Stimulated activated naive CD4-positive, alpha-beta T cell (primary cell): ENCODE measurements at places on chromosomes 4 and X.

GRCh38 chr4:113635739-113636437 lies 125.7 kb downstream of the CAMK2D start:
- no peak for DNase-seq

DNA sequence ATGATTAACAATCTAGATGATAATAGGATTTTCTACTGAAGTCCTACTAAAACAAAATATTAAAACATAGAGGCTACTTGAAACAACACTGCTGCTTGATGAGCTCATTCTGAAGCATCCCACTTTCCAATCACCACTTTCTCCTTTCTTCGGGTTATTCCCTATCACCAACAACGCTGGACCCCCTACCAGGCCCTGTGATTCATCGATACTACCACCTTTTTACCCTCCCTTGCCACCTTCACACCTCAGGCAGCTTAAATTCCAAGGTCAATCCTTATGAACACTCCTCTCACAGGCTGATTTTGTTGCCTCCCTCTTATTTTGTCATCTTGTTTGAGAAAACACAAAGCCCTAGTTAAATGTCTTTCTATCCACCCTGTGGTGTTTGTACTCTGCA lies 102.6 kb downstream of the IQCM start:
- DNase-seq = no peak

DNA sequence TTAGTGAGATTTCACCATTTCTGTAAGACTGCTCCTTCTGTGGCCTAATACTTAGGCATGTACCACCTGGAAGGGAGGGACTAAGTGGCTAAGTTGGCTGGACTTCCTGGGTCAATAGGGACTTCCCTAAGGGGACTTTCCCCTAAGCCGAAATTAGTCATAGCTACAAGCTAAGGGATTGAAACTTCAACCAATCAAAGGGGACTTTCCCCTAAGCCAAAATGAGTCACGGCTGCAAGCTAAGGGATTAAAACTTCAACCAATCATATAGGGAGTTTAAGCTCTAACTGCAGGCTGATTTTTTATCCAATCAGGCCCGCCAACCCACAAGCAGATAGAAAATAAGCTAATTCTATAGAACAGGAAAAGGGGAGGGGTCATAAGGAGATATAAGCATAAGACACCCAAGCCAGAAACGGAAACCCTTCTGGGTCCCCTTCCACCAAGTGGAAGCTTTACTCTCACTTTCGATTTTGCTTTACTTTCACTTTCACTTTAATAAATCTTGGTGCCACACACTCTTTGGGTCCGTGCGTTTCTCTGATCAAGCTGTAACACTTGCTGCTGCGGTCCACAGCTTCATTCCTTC lies 382.8 kb downstream of the KLHL4 start:
- DNase-seq = no peak

GRCh38 chr4:153447175-153447905 lies 18.8 kb upstream of the TMEM131L start:
- no peak for DNase-seq

DNA sequence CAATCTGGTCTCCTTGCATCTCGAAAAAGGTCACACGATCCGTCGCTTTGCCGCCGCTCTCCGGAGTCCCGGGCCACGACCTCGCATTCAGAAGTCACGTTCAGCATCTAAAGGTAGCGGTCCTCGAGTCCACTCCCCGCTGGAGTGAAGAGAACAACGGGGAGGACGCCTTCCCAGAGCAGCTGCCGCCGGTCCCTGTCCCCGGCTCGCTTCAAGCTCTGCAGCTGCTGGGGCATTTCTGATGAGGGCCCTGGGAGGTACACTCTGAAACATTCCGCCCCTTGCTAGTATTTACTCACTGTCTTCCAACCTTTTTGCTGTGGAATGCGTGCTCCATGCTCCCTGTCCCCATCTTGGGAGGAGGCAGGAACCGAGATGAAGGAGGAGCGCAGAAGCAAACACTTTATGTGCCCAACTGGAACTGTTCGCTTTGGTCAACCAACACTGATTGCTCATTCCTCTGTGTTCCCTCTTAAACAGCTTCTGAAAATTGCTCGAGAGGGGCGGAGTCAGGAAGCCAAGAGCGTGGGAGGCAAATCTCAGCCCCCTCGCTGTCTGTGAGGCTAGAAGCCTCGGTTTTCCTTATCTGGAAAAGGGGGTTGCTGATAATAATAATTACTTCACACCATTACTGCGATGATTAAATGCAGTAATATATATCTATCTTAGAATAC lies 6.4 kb upstream of the VAMP7 start:
- no peak for DNase-seq

DNA sequence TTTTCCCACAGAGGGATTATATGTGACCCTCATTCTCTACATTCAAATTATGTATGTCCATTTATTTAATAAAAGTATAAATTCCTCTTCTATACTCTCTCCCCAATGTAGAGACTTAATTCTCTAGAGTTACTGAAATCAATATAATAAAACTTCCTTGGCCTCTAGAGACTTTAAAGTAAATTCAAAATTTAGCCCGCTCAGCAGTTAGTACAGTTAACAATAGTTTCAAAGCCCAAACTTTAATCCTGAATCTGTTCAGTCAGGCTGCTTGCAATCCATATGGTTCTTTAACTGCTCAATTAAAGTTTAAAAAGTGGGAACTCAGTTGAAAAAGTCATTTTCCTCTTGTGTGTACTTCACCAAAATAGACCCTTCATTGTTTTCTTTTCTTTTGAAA lies 2558.4 kb downstream of the ARAP2 start:
- no peak for DNase-seq

GRCh38 chr4:91990726-91991125 lies 313.0 kb upstream of the GRID2 start:
- no peak for DNase-seq

DNA sequence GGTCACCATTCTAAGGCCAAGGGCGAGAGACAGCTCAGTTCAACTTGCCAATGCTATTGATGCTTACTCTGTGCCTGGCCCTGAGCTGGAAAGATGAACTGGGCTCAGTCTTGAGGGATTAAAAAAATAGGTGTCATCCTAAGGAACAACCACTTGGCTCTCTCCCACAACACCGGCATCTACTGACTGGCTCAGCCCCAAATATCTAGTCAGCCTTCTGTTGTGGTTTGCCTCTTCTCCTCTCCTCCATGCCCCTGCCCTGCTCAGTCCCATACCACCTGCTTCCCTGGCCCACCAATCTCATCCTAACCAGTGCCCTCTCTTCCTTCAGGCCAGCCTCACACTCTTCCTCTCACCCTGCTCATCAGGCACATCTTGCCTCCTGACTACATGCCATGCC lies 29.6 kb downstream of the KDM5C start:
- no peak for DNase-seq

DNA sequence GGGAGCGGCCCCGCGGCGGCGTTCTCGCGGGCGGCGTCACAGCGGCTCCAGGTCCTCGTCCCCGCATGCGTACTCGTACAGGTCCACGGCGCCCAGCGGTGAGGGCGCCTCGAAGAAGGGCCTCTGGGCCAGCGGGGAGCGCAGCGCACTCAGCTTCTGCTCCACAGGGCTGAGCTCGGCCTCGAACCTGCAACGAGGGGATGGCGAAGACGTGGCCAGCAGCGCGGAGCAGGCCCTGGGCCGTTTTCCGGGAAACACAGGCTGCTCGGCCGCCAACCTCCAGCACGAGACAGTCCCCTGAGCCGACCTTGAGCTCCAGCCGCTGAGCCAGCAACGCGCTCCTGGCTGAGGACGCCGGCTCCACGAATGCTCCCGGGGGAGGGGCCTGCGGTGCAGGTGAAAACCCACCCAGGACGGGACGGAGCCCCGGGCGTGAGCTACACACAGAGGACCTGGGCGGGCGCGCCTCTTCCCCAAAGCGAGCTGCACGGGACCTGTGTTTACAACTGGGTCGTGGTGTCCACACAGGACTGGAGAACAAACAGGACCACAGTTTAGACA lies 15.8 kb upstream of the GTPBP6 start:
- no peak for DNase-seq

GRCh38 chr4:147844781-147845180 lies 112.9 kb downstream of the ARHGAP10 start:
- no peak for DNase-seq

- no peak for DNase-seq
These were observed 6.5 kb downstream of the TIFA start for GRCh38 chr4:112279025-112279881.

DNA sequence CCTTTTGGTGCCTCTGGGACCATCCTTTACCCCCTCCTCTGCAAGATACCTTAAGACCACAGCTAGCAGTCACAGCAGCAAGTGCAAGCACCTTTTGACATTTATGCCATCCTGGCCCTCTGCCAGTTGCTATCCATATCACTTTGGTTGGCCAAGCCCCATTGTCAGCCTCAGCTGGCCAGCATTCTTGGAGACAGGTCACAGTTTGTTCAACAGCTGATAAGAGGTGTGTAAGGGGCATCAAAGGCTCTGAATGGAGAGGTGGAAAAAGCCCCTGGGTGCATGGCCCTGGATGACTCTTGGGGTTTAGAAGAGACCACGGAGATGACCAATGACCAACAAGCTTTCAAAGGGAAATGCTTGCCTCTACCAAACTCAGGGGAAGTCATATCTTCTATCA lies 133.6 kb upstream of the MAMLD1 start:
- no peak for DNase-seq

- DNase-seq = no peak
These were observed 57.3 kb downstream of the CLDN22 start for GRCh38 chr4:183262776-183263100.

GRCh38 chr4:3752022-3752421 lies 14.2 kb upstream of the ADRA2C start:
- DNase-seq = no peak

GRCh38 chrX:56576721-56577120 lies 13.3 kb downstream of the UBQLN2 start:
- no peak for DNase-seq

DNA sequence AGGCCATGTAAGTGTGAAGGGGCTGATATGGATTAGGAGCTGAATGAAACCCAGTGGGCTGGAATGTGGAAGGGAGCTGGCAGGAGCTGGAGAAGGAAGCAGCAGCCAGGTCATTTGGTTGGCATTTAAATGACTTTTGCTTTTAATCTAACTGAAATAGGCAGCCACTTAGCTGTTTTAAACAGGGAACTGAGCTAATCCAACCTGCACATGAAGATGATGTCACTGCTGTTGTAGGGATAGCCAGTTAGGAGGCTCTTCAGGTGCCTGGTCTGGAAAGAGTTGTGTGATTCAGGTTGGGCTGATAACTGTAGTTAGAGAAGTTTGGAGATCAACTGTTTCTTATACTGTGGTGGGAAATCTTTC lies 122.4 kb downstream of the PALLD start:
- DNase-seq = no peak

GRCh38 chr4:39732728-39733127 lies 34.8 kb downstream of the UBE2K start:
- no peak for DNase-seq

DNA sequence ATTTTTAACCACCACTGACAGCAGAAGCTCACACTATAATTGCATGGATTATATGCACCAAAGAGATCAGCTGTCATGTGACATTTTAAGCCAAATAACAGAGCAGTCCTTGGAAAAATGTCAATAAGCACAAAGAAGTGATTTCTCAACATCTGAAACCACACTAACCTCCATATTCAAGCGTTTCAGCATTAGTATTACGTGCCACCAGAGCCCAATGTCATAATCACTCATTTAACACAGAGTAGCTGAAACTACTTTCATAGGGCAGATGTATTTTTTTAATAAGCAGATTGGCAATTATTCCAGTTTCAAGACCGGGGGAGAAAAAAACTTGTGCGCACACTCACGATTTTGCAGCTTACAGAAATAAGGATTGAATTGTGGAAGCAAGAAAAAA lies 76.6 kb downstream of the SH3KBP1 start:
- no peak for DNase-seq

DNA sequence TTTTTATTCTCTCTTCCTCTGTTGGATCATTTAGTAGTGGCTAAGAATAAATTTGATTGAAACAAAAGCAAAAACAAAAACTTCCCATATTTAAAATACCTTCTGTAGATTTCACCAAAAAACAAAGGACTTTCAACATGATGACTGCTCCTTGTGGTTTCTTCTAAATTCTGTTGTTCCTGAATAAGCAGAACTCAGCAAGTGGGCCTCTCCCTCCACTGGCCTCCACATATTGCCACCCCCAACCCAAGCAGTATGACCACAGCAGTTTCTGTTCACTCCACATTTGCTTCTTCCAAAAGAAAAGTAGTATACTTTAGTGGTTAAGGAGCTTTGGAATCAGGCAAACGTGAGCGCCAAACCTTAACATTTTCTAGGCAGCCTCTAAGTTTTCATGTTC lies 114.7 kb downstream of the COX18 start:
- DNase-seq = no peak

GRCh38 chr4:168978001-168978700 lies 31.9 kb downstream of the CBR4 start:
- no peak for DNase-seq

- DNase-seq = no peak
These were observed 1.1 kb downstream of the ABLIM2 start for GRCh38 chr4:8157496-8157895.

DNA sequence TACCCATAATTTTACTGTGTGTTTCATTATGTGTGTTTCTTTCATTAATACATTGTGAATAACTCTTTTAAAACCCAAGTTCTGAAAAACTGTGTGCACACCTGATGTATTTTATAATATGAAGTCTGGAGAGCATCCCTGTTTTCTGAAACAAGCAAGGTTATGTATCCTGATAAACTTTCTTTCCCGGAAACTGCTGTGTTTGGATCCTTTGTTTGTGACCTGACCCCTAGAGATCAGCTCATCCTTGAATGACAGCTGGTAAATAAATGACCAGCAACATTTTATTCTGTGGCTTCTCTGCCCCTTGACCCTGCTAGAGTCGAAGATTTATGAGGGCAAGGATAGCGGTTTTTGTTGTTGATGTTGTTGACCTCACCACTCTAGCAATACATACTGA lies 535.6 kb upstream of the ZFP42 start:
- DNase-seq = no peak

GRCh38 chrX:10726647-10727046 lies 106.3 kb upstream of the MID1 start:
- DNase-seq = no peak

- no peak for DNase-seq
These were observed 37.2 kb downstream of the TBC1D9 start for GRCh38 chr4:140719022-140719421.

DNA sequence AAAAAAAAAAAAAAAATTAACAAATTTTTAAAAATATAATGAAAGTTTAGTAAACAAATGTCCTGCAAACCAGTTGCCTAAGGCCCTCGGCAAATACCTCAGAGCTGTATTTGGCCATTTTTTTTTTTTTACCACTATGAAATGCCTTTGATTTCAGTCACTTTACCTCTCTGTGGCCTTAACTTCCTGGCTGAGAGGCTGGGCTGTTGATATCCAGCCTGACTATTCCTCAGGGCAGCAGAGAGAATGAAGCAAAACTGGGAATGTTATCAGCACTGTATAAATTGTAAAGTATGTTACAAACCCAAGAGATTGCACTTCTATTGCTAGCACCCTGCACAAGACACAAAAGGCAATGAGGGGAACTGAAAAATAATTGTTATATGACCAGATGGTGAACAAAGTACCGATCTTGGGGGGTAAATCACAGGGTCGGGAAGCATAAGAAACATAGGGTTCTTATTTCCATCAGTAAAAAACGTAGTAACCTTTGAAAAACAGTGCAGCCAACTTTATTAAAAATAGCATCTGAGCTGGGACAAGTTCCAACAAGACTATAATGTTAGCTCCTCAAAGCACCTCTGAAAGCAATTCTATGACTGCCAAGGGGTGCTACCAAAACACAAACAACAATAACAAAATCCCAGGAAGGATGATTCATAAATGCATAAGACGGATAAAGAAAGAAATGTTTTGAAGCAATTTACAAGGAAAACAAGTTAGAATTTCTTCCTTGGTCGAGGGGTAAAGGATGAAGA lies 18.1 kb downstream of the USP46 start:
- no peak for DNase-seq

GRCh38 chr4:101187841-101188240 lies 159.5 kb downstream of the PPP3CA start:
- no peak for DNase-seq
